Stimulated activated naive CD4-positive, alpha-beta T cell treated with Interleukin-2 at 50 U/mL for 16 hours (primary cell): ENCODE measurements at places on chromosomes 4 and X.

- DNase-seq, result no peak
Measured at GRCh38 chr4:181312066-181312465, 931.1 kb upstream of the TENM3 start.

GRCh38 chr4:2846172-2846571 is 2.5 kb downstream of the ADD1 start:
- DNase-seq, result no peak

DNA sequence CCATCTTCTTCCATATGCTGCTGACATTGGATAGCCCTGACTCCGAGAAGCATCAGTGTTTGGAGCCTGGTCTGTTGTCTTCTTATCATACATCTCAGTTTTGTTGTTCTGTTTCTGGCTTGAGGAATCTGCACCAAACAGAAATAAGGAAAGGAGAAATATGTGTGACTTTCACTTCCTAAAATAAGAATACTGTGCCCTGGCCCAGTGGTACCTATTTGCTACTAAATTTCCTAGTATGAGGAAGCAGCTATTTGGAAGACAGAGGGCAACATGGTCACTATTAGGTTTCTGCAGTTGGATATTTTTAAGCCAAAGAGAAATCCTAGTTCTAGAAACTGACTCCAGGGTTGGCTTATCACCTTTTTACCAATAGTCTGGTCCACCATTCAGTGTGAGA is 16.8 kb downstream of the CT47C1 start:
- DNase-seq, result no peak

DNA sequence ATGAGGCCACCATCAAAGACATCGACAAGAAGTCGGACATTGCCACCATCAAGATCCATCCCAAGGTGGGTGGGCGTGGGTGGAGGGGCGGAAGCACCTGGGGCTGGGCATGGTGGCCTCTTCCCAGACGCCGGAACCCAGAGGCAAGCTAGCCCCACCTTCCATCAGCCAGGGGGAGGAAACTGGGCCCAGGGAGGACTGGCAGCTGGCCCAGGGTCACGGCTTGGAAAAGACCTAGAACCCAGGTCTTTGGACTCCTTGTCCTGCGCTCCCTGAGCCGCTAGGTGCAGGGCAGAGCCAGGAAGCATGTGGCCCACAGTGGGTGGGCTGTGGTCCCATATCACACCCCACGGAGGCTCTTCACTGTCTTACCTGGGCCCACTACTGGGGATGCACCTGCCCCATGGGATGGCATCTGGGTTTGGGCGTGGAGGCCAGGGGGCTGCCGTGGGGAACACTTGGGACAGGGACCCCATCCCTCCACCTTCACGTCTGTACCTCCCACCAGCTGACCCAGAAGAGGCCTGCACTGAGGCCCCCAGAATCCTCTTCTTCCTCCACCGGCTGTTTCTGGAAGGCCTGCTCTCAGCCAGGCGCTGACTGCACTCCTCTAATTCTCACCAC is 17.3 kb downstream of the HTRA3 start:
- no peak for DNase-seq

- DNase-seq, result no peak
Measured at GRCh38 chr4:25943312-25943711, 29.3 kb downstream of the SMIM20 start.

DNA sequence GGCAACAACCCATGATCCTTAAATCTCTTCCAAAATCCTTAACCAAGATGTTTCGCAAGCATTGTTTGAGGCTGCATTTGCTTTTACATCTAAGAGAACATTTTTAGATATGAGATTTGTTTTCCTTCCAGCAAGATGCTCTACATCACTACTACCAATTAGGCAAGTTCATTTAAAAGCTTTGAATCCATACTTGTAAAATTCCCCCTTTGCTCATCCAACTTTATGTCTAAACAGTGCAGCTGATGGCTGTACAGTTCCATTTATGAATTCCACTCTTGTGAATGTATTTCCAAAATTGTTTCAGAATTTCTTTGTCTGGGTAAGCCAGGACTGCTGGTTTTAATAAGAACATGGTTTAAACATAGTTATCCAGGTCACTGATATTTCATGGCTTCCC is 31.5 kb downstream of the RAI2 start:
- no peak for DNase-seq

DNA sequence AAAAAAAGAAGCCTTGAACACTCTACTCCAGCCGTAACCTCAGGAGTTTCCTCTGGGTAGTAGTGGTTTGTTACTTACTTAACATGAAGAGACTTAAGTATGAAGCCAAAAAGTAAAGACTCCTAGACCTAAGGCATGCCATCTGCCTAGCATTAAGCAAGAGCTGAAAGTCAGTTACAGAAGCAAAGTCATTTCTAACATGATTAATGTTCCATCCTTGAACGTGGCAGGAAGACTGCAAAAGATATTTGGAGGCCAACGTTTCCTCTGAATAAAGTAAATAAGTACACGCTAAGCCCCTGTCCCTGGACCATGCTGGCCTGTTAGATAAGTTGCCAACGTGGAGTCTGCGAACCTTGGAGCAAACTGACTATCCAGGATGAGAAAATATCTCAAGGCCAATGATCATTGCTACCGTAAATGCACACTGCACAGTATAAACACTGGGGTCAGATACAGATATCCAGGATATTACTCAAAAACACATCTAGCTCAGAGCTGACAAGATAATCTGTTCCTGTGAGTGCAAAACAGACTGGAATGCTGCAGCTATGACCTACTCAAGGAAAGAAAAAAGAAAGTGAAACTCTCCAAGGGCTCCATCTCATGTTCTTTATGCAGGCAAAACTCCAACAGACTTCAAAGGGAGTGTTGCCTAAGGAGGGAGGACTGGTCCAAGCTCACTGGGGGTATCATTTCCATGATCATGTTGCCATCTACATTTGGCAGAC is 255.8 kb downstream of the COL25A1 start:
- no peak for DNase-seq

- DNase-seq, result no peak
Measured at GRCh38 chr4:120826853-120827252, 95.7 kb downstream of the PRDM5 start.

GRCh38 chr4:108303488-108304177 is 134.9 kb upstream of the LEF1 start:
- no peak for DNase-seq

GRCh38 chr4:69760455-69760854 is at the start of gene SULT1B1:
Gene SULT1B1 (minus strand): TSS chr4:69760620. CDS start chr4:69755217, 5,403 bp downstream.
- DNase-seq, result no peak

DNA sequence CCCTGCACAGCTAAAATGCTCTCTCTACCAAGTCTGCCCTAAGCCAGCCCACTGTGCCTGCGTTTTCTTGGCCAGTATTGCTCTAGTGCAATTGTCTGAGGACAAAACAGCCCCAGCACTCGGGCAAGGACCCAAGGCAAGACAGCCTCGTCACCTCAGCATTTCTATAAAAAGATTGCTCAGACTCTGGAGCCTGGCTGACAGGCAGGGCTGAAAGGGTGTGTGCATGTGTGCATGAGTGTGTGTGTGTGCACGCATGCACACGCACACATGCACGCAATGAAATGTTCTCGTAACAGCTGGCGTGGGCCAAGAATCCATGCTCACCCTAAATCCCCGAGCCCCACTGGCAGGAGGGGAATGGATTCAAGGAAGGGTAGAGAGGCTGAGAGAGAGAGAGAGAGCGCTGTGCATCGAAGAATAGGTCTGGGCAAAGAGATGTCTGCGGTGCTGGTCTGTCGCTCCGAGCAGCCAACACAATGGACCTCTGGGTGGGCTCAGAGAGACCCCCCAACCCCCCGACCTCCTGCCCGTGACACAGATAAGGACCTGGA is 579.2 kb downstream of the BCOR start:
- no peak for DNase-seq

DNA sequence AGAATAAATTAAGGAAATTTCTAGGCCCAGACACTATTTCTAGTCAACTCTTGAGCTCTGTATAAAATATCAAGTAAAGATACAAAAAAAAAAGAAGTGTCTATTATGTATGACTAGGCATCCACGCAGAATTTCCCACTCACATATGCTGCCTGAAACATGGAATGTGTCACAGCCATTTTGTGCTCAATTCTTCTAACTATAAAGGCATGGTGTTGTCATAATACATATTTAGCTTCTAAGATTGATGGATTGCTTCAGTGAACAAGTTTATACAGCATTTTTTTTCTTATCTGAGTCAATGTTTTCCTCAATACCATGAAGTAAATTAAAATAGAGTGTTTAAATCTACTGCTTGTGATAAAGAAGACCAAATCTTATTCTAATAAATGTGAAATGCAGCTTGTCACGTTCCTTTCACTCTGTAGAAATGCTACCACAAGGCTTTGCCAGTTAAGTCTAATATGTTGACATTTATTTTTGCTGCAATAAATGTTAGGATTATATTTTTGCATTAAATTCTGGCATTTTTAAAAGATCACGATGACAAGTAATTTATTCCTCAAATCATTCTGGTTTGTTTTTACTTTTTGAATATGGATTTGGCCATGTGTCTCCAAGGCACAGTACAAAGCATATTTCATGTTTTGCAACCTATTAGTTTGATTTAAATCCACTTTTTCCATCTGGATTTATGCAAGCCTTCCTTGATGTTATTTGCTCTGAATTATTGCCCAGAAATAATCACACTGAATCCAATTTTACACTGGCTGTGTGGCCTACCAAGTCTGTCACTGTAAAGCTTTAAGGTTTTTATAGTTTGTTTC is 1829.0 kb upstream of the PCDH7 start:
- no peak for DNase-seq

DNA sequence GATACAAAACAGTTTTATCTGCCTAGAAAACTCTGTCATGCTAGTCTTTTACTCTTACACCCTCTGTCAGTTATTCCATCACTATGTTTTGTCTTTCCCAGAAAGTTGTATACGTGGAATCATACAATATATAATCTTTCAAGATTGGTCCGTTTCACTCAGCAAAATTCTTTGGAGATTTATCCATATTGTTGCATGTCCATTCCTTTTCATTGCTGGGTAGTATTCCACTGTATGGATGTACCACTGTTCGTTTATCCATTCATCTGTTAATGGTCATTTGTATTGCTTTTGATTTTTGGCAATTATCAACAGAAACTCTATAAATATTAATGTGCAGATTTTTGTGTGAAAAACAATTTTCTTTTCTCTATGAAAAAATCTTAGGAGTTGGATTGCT is 63.1 kb downstream of the GLUD2 start:
- DNase-seq, result no peak
